Left renal cortex interstitium (tissue), 4 donors: ENCODE measurements at places on chromosomes 6 and 20.

DNA sequence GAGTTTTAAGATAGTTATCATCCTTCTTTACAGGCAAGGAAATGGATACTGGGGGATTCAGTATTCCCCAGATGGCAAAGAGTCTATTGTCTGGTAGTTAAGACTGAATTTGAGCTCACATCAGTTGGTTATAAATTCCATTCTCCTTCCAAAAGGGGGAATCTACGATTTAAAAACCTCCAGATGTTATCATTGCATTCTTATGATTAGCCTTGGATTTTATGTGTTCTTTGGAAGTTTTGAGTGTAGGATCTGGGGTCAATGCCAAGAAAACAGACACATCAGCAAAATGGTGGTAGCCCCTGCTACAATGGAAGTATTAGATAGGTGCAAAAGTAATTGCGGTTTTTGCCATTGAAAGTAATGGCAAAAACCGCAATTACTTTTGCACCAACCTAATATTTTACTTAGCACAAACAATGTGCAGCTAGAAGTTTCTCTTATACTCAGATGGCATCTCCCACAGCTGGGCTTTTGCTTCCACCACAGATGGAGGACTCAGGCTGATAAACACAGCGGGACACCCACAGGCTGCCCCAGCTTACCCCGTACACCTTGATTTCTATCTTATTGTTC is 168.2 kb upstream of the RIN2 start:
- no peak for DNase-seq

DNA sequence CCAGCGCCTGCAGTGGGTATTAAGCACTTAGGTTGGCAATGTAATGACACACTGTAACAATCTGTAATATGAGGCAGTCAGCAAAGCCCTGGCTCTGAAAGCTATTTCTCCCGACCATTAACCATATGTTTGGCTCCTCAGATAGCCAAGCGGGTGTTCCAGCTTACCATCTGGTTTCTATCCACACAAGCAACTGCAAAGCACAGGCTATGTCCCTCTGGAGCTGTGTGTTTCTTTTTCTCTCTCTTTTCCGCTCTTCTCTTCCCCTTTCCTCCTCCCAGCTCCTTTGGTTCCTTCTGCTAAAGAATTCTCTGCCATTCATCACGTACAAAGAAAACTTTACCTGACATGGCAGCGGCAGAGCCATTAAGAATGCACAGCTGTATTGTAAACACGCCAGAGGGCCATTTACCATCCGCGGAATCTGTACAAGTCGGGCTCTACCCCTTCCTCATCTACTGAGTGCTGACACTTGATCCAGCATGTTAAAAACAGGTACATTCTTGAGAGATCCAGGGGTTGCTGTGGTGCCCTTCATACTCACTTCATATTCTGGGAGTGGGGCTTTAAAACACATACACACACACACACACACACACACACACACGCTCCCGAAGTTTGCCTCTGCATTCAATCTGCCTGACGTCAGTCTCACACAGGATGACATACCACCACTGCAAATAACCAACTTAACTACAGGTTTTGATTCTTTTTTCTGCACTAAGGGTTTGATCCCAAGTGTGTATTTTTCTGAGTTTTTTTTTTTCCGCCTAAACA is 77.2 kb downstream of the BACH2 start:
- DNase-seq: peak; percentile 75

GRCh38 chr6:133085896-133086295 is 155.3 kb upstream of the EYA4 start:
- DNase-seq: no peak

DNA sequence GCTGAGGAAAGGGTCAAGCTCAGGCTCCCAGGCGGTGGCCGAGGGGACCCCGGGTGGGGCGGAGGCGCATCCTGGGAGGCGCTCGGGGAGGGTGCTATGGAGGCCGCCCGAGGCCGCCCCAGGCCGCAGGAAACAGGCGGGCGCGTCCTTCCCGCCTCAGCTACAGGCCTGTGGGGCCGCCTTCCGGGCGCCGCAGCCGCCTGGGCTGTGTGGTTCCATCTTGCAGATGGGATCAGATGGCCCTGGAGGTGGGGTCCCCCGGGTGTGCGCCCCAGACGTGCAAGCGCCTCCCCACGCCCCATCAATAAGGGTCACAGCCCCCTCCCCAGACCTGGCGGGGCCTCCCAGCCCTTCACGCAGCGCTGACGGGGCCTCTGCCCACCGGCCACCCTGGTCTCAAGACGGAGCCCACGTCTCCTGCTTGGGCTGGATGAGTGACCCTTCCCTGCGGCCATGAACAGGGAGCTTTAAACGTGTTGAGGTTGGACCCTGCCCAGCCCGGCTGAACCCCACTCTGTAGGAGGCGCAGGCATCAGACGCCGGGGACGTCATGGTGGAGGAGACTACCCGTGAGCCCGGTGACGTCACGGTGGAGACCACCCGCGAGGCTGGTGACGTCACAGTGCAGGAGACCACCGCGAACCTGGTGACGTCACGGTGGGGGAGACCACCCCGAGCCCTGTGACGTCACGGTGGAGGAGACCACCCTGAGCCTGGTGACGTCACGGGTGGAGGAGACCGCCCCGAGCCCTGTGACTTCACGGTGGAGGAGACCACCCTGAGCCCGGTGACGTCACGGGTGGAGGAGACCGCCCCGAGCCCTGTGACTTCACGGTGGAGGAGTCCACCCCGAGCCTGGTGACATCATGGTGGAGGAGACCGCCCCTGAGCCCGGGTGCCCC is 267.0 kb downstream of the DLL1 start:
- DNase-seq: no peak

DNA sequence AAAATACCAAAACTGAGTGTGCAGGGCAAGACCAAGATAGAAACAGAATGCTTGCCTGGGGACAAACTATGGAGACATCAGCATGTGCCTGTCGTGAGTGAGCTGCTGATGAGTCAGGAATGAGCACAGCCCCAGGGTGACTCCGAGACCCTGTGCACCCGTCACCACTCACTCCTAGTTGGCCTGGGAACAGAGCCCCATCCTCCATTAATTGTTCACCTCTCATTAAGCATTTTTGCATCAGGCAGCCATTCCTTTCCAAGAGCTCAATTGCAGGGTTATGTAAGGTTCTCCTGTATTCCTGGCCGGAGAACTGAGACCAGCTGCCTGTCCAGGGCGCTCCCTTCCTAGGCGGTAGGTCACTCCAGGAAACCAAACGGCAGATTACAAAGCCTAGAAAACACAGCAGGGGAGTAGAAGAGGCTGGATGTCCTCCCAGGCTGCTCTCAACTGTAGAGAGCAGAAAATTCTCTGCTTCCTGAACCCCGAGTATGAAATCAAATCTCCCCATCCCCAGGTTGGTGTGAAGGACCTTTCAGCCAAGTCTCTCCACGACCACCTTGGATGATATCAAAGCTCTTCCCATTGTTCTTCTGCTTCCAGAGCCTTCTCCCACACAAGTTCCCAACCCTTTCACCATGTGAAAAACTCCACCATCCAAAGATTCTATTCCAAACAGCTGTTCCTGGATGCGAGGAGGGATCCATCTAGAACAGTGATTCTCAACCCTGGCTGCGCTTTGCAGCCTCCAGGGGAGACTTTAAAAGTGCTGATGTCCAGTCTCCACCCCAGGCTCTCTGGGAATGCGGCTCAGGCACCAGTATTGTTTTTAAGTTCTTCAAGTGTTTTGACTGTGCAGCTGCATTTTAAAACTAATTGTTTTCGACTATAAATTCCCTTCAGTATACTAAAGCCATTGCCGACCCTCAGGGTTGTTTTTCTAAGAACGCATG is 532.6 kb upstream of the JARID2 start:
- no peak for DNase-seq

DNA sequence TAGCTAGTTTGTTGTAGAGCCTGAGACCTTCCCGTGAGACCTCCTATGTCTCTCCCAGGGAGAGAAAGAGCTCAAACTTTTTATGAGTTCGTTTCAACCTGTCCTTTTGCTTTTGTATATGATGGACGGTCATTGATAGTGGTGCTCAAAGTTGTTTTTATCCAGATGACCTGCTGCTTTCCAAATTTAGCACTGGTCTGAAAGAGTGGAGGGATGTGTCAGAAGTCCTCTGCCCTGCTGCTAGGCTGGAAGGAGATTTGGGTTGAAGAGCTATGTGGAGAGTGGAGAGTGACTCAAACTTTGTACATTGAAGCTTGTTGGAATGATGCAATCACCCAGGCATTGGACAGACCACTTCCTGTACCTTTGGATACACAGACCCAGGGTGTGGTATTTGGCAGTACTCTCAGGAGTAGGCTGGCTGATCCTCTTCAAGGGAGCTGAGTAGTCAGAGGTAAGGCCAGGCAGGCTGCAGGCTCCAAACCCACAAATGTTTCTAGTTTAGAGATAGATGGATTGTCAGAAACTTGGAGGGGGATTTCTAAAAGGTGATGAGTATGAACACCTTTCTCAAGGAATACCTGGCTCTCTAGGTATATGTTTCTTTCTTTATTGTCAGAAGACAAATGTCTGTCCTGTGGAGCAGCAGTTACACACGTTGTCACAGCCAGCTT is 49.4 kb upstream of the RREB1 start:
- no peak for DNase-seq

DNA sequence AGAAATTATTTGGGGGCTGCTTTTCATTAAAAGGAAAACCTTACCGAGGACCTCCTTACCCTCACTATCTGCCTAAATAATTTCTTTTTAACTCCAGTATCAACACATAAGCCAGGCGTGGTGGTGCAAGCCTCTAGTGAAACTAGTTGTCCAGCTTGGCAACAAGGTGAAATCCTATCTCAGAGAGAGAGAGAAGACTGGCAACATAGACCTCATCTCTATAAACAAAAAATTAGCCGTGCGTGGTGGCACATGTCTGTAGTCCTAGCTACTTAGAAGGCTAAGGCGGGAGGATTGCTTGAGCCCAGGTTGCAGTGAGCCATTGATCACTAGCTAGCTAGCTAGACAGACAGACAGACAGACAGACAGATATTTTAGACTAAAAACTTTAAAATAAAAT is 92.5 kb downstream of the ARMC2 start:
- DNase-seq: no peak

DNA sequence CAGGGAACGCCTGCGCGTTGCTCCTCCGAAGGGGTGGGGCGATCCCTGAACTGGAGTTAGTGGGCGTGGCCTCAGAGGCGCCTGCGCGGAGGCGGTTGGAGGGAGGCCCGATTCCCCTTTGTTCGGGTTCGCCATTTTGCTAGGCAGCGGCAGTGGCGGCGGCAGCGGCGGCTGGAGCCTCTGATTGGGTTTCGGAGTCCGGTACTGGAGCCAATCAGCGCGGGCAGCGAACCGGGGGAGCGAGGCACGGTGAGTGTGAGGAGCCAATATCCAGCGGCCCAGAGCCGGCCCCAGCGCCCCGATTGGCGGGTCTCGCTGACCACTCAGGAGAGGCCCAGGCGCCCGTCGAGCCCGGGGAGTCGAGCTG is at the start of gene NFYA:
NFYA (plus strand) TSS at position 139 of the 367 bp plus-strand sequence. CDS start 6,116 bp downstream, outside the sequence.
- DNase-seq: no peak

GRCh38 chr6:154768280-154768679 is 35.1 kb downstream of the SCAF8 start:
- DNase-seq: no peak

GRCh38 chr6:131283466-131284175 is 148.4 kb downstream of the AKAP7 start:
- DNase-seq: no peak

DNA sequence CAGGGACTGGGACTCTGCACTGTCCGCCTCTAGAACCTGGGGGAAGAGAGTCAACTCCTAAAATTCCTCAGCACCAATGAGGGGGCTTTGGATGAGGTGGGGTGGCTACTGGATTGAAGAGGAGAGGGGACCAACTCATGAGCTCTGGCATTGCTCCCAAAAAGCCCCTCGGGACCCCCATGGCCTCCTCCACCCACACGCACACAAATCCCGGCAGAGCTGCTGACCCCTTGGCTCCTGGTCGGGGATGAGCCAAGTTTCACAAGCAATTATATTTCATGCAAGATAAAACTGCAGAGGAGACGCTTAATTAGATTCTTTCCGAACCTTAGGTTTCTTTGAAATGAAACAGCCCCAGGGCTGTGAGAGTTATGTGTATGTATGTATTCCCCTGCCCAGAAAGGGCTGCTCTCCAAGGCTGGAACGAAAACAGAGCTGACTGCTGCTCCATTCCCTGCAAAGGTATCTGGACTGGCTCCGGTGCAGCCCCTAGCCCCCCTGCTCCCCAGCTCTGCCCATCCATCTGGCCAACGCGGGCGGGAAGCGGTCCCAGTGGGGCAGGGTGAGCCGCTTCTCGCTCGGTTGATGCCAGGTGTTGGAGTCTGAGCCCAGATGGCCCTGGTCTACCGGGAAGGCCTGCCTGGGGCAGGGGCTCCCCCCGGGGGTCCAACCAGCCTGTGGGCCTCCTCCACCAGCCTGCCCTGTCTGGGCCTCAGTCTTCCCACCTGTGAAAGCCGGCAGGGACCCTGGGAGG is 46.8 kb upstream of the STX16 start:
- DNase-seq: no peak

DNA sequence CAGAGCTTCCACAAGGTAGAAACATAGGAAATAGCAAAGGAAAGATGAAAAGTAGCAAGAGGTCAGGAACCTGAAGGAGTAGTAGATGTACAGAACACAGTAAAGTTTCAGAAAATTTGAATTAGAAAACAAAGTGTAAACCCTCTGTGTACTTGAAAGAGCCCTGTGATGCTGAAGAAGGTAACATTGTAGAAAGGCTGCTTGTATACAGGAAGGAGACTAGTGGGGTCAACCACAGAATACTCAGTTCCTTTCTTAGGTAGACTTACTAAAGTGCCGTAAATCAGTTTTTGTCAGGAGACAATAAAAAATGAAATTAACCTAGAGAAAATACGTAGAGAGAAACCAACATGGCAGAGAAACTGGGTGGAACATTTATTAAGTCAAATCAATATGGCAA is 149.7 kb downstream of the AIG1 start:
- DNase-seq: no peak

GRCh38 chr20:41362748-41363140 is 3.9 kb downstream of the EMILIN3 start:
- DNase-seq: no peak
